Neural crest cell (in vitro differentiated cells): ENCODE measurements at places on chromosomes 2 and 18. TPM values are rescaled to one million over a fixed set of nuclear protein-coding genes. Genes with fewer than 3 reads are reported as not detected.

DNA sequence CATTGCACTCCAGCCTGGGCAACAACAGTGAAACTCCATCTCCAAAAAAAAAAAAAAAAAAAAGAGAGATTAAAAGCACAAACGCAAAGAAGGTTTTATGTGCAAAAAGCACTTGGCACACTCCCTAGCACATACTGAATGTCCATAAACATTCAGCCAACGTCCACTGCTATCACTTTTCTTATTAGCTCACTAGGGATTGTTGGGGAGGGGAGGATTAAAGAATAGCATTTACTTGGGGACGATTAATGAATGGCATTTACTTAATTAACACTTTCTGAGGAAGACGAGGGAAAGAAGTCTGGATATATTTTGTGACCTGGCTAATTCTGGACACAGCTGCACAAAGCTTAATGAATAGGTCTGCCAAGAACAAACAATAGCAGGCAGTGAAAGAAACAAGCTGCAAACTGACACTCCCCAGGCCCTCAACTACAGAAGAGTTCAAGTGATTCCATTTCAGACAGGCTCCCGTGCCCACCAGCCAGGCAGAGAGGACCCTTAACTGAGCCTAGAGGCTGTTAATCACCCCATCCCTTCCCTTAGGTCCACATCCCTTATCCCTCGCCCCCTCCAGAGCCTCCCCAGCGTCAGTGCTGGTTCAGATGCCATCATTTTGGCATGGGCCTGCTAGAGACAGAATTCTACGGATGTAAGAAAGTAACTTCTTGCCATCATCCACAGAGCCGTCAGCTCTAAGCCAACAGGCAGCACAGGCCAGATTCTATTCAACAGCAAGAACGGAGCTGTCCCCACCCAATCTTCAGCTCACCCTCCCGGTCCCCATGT lies 7.4 kb downstream of the CYB5A start:
- no peak for DNase-seq

- no peak for DNase-seq
These were observed 563.4 kb downstream of the ZNF804A start for GRCh38 chr2:185161701-185162100.

GRCh38 chr2:136327162-136327852 lies 209.4 kb upstream of the CXCR4 start:
- no peak for DNase-seq

- no peak for DNase-seq
These were observed 278.0 kb upstream of the KYNU start for GRCh38 chr2:142599504-142599903.

DNA sequence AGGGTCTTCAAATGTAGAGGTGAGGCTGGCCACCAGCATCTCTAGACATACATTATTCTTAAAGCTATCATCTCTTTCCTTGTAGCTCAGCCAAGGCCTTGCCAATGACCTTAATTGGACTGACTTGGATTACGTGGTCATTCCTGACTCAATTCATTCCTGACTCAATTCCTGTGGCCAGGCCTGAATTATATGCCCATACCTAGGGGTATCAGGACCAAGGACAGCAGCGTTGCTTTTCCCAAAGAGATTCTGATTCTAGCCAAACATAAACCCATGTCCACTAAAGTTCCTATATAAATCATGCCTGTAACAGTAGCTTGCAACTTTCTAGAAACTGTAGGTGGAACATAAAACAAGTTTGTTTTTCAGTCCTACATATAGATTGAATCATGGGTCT lies 231.7 kb downstream of the ARL6IP6 start:
- DNase-seq: peak; percentile 18

DNA sequence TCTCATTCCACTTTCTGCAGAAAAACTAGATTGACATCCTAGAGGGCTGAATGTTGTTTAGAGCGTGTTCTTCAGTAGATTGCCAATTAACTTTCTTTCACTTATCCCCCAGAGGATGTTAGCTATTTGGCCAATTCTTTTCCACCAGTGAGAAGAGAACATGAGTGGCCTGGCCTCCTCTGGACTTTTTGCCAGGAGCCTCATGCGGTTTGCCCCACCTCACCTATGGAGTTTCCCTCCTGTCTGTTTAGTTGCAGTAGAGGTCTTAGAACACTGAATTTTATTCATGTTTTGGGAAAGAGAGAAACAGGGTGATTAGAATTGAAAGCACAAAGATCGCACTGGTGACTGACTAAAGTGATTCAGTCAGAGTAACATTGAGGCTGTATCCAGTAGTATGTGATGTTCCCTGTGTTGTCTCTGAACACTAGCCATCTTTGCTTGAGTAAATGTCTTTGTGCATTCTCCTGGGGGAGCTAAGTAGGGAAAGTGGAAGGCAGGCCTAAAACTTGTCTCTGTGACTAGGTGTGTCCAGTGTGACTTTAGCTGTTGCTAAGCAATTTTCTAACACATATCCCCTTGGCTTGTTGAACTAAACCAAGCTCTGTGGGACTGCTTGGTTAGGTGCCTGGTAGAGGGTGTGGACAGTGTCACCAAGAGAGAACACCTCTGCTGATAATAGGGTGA lies 34.0 kb downstream of the UGP2 start:
- DNase-seq: no peak

- no peak for DNase-seq
These were observed 57.8 kb upstream of the ITGB6 start for GRCh38 chr2:160257743-160258491.

GRCh38 chr2:9163306-9164111 lies 43.1 kb upstream of the ASAP2 start:
- no peak for DNase-seq

DNA sequence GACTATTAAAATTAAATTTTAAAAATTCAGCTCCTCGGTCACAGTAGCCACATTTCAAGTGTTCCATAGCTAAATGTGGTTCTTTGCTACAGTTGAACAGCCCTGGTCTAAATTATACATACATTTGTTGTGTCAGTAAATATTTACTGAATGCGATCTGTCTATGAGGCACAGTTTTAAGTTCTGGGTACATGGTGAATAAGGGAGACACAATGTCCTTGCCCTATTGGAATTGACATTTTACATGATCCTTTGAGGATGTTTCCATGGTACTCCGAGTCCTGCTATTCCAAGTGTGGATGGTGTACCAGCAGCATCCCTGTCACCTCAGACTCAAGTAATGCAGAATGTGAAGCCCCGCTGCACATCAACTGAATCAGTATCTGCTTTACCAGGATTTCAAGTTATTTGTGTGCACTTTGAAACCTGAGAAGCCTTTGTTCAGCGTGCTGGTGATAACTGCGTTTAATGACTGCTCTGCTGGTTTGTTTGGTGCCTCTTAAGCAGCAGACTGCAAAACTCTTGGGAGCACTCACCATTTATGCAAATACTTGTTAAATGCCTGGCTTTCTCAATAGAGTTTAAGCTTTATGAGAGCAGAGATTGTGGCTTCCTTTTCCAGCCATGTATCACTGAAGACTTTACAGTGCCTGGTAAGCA lies 1.5 kb downstream of the GALNT1 start:
- DNase-seq: no peak

DNA sequence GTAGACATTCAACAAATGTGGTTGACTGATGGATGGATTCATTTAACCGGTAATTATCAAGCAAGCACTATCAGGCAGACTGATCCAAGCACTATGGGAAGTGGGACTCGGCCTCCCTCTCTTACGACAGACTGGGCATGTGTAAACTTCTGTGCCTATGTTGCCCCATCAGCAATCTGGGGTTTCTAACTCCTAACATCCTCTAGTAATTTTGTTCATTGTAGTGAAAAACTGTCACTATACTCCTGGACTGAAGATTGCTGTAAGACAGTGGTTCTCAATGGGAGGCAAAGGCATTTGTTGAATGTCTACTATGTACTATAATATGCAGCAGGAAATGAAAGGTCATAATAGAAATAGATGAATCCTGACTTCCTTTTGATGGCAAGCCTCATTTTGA lies 51.2 kb upstream of the CREB1 start:
- no peak for DNase-seq

DNA sequence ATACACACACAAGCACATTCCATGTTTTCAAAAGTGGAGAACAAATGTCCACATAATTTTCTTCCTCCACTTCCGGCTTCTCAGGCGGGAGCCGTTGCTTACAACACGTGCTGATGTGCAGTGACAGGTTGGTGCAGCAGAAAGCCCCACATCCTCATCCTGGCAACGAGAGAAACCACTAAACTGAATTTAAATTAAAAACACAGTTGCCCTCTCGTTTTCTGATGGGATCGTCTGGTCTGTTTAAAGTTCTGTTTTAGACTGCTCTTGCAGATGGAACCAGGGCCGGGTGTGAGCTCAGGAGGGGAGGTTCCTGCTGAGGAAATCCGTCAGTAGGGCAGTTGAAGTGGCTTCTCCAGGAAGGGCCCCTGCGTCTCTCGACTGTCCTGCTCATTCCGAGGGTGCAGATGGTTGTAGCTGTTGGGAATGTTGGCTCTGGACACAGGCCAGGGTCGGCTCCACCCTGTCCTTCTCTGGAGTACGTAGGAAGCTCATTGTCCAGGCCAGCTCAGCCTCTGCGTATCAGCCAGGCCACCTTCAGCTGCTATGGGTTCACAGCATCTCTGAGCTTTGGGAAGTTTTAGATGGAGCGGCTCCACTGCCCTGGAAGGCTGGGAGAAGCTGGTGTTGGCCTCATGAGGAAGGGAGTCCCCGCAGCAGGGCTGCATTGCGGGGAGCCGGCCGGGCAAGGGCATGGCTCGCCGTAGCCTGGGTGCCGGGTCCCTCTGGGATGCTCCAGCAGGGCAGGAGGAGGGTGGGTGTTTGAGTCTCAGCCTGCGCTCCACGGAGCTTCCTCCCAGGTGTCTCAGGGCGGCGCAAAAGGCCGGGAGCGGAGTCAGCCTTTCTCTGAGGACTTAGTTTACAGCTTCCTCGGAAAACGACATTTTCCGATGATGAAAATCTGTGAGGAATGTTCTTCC lies 58.3 kb downstream of the NFATC1 start:
- no peak for DNase-seq

DNA sequence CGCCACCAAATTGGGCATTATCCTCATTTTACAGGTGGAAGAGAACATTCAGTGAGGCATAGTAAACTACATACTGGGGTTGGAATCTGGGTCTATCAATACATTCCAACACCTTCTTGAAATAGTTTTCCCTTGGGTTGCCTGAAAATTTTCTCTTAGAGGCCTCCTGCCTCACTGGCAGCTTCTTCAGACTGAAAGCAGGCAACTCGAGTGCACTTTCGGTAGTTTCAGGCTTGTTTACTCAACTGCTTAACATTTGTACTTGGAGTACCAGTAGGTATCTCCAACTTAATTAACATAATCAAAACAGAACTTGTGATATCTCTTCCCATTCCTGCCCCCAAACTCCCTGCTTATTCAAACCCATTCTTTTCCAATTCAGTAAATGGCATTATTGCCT lies 36.2 kb upstream of the C2orf74 start:
- no peak for DNase-seq

DNA sequence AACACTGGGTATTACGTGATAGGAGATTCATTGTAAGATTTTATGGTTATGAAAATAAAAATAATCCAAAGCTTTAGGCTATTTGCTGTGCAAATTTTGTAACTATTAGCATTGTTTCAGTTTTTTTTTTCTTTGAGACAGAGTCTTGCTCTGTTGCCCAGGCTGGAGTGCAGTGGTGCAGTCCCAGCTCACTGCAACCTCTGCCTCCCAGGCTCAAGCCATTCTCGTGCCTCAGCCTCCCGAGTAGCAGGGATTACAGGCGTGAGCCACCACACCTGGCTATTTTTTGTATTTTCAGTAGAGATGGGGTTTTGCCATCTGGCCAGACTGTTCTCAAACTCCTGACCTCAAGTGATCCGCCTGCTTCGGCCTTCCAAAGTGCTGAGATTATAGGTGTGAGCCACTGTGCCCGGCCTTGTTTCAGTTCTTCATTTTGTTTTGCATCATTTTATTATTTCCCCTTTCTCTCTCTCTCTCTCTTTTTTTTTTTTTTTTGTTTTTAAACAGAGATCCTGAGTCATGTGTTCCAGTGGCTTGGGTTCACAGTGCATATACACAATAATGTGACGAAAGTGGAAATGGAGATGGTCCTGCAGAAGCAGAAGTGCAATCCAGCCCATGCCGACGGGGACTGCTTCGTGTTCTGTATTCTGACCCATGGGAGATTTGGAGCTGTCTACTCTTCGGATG lies 25.8 kb downstream of the CASP10 start:
- no peak for DNase-seq

- DNase-seq: no peak
These were observed 153.8 kb downstream of the MAP2 start for GRCh38 chr2:209577376-209578357.

DNA sequence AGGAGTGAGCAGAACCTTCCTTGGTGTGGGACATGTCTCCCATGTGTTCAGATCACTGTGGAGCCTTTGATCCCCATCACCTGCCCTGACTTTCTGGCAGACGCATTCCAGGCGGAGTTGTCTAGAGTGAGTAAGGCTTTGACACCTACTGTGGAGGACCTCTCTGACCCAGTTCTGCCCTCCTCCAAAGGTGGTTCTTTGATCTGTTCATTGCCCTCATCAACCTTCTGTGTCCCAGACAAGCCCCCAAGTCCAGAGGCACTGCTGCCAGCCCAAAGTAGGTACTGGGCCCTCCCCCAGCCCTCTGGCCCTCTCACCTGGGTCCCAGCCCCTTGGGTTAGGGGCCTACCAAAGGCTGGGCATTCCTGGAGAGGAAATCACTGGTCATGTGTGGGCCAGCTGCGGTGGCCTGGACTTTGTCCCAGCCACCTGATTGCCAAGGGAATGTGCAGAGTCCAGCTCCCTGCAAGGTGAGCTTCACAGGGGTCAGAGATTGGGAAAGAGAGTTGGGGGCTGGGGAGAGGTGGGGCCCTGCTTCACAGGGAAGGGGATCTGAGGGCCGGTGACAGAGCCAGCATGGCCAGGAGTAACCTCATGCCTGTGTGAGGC lies 12.1 kb upstream of the FAHD2A start:
- no peak for DNase-seq

DNA sequence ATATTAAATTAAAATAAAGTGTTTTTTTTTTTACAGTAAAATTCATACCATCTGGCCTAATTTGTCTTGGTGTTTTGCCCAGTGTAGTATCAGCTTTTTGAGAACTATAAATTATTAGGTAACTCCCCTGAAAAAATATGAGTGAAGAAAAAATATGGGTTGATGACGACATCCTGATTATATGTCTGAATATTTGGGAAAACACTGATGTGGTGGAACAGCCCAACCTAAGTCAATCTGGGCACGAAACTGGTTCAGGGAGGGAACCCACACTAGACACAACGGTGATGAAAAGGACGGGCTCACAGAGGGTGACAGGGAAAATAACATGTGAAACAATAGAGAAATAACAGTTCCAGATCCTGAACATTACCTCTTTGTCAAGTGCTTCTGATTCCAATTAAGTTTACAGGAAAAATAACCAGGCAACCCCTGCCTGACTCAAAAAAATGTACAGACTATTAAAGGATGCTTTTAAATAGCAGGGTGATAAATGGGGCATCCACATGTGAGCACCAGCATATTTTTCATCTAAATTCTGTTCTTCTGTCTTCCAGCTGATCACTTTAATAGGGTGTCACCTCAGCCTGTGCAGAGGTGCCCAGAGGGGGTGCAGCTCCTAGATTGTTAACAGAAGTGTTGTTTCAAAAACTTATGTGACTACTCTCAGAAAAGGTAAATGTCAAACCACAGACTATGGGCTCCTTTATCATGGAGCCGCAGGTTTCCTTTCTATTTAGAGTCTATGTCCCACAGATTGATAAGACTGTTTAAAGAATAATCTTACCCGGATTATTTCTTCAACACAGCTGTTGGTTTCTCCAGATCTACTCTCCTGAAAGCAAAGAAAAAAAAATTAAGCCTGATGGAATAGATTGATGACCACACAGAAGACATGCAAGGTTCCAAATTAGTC lies 305.4 kb downstream of the AFF3 start:
- no peak for DNase-seq

GRCh38 chr2:28681158-28681571 lies 70.5 kb upstream of the PPP1CB start:
- no peak for DNase-seq

ST3GAL5 gene
- 16.0 and 17.6 TPM in 2 replicates for total RNA-seq

PRSS56 gene
- total RNA-seq: 52.4 and 54.2 TPM in 2 replicates

APCDD1 gene
- 49.8 and 51.9 TPM in 2 replicates for total RNA-seq

XDH gene
- 0.75 and 1.5 TPM in 2 replicates for total RNA-seq
